ENCODE measurements at places on chromosomes 4 and X.

GRCh38 chr4:108940149-108940548, 177.3 kb upstream of the ETNPPL start:
- DNase-seq = no peak

DNA sequence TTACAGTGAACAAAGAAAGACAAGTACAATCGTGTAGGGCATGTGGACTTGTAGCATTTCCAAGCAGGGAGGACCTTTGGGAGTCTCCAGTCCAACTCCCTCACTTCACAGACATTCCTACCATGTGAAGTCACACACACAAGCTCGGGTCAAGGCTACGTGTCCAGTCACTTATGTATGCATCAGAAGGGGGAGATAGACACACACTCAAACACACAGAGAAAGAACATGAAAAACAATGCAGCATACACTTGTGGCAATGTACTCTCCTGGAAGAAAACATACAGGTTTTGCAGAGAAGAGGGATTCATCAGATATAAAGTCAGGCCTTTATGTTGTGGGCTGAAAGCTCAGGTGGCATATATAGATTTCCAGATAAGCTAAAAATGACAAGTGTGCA, 136.1 kb upstream of the MID1 start:
- no peak for DNase-seq

DNA sequence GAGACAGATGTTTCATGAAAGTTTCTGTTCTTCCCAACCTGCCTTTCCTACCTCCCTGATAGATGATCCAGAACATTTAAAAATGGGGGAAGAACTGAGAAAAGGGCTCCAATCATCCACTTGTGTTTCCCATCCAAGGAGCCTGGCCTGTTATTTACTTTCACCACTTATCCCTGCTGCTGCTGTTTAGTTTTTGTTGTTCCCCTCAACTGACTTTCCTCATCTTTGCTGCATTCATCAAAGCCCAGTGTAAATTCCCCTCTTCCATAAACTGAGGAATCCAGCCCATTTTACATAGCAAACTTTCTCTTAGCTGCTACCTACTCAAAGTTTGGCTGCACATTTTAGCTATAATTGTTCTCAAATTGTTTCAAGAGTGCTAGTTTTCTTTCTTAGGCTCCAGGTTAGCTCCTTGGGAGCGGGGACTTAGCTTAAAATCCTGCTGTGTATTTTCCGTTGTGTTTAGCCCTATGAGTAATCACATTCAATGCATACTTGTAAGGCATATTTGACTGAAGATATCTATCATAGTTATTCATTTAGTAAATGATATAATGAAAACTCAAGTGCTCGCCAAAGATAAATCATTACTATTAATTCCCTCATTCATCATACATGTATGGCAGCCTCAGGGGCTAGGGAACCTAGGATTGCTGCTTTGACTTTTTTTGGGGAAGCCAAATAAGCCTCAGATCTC, 1.4 kb upstream of the PTPN13 start:
- DNase-seq = no peak

- DNase-seq = no peak
These were observed 38.7 kb downstream of the SPATA4 start for GRCh38 chr4:176156656-176157055.

DNA sequence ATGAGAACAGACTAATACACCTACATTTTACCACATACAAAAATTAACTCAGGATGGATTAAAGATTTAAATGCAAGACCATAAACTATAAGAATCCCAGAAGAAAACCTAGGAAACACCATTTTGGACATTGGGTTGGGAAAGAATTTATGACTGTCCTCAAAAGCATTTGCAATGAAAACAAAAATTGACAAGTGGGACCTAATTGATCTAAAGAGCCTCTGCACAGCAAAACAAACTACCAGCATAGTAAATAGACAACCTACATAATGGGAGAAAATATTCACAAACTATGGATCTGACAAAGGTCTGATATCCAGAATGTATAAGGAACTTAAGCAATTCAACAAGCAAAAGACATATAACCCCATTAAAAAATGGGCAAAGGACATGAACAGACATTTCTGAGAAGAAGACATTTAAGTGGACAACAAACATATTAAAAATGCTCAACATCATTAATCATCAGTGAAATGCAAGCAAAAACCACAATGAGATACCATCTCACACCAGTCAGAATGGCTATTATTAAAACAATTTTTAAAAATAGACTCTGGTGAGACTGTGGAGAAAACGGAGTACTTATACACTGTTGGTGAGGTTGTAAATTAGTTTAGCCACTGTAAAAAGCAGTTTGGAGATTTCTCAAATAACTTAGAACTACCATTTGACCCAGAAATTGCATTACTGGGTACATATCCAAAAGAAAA, 221.7 kb upstream of the DIPK2B start:
- no peak for DNase-seq

GRCh38 chr4:108731006-108731405, 31.8 kb downstream of the ETNPPL start:
- no peak for DNase-seq

DNA sequence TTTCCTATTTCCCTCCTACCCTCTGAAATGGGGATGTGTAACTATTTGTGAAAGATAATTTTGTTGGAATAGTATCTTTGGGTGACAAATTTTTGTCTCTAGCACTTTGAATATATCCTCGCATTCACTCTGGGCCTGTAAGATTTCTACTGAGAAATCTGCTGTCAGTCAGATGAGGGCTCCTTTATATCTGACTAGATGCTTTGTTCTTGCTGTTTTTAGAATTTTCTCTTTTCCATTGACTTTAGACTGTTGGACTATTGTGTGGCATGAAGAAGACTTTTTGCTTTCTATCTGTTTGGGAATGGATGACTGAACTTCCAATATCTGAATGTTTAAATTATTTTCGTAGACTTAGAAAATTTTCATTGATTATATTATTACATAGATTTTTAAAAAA, 54.2 kb upstream of the GRID2 start:
- DNase-seq = no peak

- no peak for DNase-seq
These were observed 65.3 kb upstream of the NDUFC1 start for GRCh38 chr4:139367421-139368090.

DNA sequence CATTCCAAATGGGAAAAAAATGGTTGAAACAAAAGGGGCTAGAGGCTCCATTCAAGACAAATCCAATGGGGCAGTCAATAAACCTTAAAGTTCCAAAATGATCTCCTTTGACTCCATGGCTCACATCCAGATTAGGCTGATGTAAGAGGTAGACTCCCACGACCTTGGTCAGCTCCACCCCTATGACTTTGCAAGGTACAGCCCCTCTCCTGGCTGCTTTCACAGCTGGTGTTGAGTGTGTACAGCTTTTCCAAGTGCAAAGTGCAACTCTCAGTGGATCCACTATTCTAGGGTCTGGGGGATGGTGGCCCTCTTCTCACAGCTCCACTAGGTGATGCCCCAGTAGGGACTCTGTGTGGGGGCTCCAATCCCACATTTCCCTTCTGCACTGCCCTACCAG, 21.5 kb downstream of the SULT1B1 start:
- DNase-seq = no peak

GRCh38 chrX:132463411-132463810, 25.4 kb downstream of the MBNL3 start:
- peak; percentile 8 for DNase-seq

- no peak for DNase-seq
These were observed 23.9 kb downstream of the EVC start for GRCh38 chr4:5734853-5735252.

GRCh38 chr4:98484031-98484430, 174.4 kb downstream of the TSPAN5 start:
- no peak for DNase-seq

- DNase-seq = no peak
These were observed 95.8 kb downstream of the NHSL2 start for GRCh38 chrX:72006461-72006860.

- no peak for DNase-seq
These were observed 40.9 kb downstream of the MOB1B start for GRCh38 chr4:70943114-70943513.

GRCh38 chr4:69749771-69750170, 10.6 kb downstream of the SULT1B1 start:
- DNase-seq = no peak

GRCh38 chr4:80115368-80116181, 42.5 kb upstream of the ANTXR2 start:
- DNase-seq = no peak

- DNase-seq = no peak
These were observed 33.9 kb downstream of the MGARP start for GRCh38 chr4:139246166-139246565.

- no peak for DNase-seq
These were observed 60.5 kb upstream of the PGRMC2 start for GRCh38 chr4:128347930-128348660.

DNA sequence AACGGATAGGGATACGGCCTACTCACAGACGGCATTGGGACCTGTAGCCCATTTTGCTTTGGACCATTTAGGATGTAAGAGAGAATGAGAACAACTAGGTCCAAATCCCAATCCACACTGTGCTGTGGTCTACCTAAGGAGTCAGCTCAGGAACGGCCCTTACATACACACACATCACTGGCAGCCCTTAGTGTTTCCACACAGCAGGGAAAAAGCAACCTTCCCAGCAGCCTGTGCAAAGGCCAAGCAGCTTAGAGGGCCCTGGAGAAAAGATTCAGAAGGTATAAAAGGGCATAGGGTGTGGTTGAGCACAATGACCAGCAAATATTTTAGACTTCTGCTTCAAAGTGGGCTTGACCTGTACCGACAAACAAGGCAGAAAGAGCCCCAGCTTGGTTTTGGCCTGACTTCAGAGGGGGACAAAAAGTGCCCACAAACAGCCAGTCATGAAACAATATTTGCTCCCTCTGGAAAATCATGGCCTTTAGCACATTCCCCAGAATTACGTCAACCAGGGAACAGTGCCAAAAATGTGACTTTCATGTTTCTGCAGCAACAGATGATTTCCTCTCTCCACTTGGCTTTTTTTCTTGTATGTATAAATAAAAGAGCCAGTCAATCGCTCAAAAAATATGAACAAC, 359.5 kb upstream of the FGF16 start:
- DNase-seq = no peak

DNA sequence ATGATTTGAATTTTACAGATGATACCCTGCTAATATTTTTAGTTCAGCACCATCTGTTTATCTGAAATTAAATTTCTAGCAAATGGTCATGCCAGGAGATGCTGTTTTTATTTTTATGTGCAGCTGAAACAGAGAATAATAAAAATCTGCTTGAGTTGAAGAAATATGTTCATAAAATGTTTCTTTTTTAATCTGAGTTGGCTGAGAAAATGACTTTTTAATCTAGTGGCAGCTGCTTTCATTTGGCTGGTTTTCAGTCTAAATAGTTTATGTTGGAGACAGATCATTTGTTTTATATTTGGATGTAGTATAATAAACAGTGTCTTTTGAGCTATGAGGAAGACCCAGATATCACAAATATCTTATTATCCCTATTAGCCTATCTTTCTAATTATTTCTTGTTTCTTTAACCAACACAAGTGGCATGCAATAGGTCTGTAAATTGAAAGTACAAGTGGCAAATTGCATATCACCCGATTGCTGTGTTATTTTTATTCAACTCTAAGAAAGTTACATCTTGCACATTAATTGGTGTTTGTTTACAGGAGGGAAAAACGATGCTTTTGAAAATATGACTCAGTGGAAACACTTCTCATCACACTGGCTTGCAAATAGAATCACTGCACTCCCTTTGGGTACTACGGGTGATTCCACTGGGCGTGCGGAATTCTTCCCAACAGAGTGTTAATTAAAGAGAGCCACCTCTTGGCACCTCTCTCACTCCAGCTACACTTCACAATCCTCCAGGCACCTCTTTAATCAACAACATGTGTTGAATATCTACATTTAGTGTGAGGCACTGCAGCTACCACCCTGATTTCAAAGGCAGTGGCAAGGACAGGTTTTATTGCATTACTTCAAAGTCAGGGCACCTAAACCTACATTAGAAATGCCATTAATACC, 51.7 kb upstream of the AP1S2 start:
- no peak for DNase-seq

GRCh38 chr4:162700358-162700757, 466.3 kb downstream of the NAF1 start:
- DNase-seq = no peak

DNA sequence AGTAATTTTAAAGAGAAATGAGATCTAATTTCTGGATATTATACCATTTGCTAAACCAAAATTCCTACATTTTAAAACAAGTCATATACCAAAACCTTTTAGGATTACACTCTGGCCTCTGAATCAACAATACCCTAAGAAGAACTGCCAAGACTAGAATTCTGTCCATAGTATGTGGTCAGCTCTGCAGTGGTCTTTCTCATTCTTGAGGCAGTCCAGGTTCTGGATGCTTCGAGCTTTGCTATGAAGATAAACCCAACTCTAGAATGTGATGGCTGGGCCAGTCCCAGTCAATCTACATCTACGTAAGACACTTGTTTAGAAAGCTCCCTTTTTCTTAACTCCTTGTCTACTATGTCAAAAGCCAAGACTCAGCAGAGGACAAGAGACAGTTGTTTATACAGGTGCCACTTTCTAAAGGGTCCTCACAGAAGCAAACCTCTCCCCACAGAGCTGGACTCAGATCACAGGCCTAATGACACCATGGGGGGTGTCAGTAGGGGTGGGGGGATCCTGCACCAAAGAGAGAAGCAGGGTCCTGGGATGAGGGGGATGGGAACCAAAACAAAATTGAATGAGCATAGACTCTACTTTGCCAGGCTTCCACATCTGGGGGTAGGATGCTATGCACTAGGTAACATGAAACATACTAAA, 63.2 kb downstream of the SH3RF1 start:
- DNase-seq = no peak

GRCh38 chrX:54357414-54358377, at the start of gene WNK3:
TSS of gene WNK3 (minus strand) at chrX:54358046.
- peak; percentile 57 for DNase-seq

- DNase-seq = no peak
These were observed 23.8 kb downstream of the TRMT44 start for GRCh38 chr4:8464381-8464780.

- no peak for DNase-seq
These were observed 133.5 kb downstream of the TBL1X start for GRCh38 chrX:9598344-9598743.

GRCh38 chr4:23036503-23036902, 343.8 kb downstream of the GBA3 start:
- no peak for DNase-seq

DNA sequence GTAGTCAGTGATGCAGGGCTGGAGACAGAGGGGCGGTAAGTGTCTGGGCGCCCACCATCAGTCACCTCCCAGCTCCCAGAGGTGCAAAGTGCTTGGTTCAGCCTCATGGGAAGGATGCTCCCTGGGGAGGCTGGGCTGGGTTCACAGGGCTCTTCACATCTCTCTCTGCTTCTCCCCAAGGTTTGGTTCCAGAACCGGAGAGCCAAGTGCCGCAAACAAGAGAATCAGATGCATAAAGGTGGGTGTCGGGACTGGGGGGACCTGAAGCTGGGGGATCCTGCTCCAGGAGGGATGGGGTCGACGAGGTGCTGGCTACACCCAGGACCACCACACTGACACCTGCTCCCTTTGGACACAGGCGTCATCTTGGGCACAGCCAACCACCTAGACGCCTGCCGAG, 10.1 kb downstream of the SHOX start:
- no peak for DNase-seq

DNA sequence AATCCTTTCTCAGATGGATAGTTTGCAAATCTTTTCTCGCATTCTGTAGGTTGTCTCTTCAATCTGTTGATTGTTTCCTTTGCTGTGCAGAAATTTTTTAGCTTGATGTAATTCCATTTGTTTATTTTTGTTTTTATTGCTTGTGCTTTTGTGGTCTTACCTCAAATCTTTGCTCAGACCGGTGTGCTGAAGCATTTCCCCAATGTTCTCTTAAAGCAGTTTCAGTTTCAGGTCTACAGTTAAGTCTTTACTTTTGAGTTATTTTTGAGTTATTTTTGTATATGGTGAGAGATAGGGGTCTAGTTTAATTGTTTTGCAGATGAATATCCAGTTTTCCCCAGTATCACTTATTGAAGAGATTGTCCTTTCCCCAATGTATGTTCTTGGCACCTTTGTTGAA, 18.2 kb upstream of the SLC25A14 start:
- no peak for DNase-seq

Data from activated CD4-positive, alpha-beta T cell treated with anti-CD3 and anti-CD28 coated beads, Interleukin-2, amount 50 U/mL, for 48 hours (primary cell).